GM12878 (cell line): ENCODE measurements at places on chromosomes 1 and 21. TPM values are rescaled to one million over a fixed set of nuclear protein-coding genes. Genes with fewer than 3 reads are reported as not detected.

The MYOG gene
- not detected in 2 replicates for polyA plus RNA-seq

The CACNA1S gene
- 0.03 TPM in 1 of 2 replicates, not detected in the other for polyA plus RNA-seq

The CD2 gene
- 1.0 and 1.1 TPM in 2 replicates for polyA plus RNA-seq

The OLFML3 gene
- not detected in 2 replicates for polyA plus RNA-seq

The E2F2 gene
- polyA plus RNA-seq = 13.0 and 18.0 TPM in 2 replicates

The RGS8 gene
- polyA plus RNA-seq = 0.03 and 0.04 TPM in 2 replicates

The HENMT1 gene
- polyA plus RNA-seq = 15.6 and 16.0 TPM in 2 replicates
